ENCODE measurements at places on chromosomes 2 and 18.

GRCh38 chr2:181106789-181107627 lies 126.6 kb downstream of the UBE2E3 start:
- peak; percentile 93 for DNase-seq

GRCh38 chr2:96967436-96967835 lies 18.9 kb downstream of the FAM178B start:
- DNase-seq, result no peak

DNA sequence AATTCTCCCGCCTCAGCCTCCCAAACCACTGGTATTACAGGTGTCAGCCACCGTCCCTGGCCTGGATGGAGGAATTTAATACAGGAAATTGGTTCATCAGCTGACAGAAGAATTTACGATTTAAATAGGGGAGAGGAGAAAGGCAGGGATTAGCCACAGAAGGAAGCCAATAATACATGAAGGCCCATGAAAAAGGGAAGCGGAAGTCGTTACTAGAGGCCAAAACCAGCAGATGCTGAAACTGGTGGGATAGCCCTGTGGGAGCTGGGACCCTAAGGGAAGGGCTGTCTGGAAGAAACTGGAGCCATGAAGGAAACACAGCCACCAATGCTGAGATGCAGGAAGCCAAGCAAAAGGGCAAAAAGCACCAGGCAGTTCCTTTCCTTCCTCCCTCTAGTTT lies 163.7 kb upstream of the RMP24 start:
- DNase-seq, result no peak

- DNase-seq, result no peak
Observed at GRCh38 chr18:80145196-80145804, 36.2 kb downstream of the ADNP2 start.

- DNase-seq, result no peak
Observed at GRCh38 chr2:219204425-219205164, 2.0 kb upstream of the ZFAND2B start.

DNA sequence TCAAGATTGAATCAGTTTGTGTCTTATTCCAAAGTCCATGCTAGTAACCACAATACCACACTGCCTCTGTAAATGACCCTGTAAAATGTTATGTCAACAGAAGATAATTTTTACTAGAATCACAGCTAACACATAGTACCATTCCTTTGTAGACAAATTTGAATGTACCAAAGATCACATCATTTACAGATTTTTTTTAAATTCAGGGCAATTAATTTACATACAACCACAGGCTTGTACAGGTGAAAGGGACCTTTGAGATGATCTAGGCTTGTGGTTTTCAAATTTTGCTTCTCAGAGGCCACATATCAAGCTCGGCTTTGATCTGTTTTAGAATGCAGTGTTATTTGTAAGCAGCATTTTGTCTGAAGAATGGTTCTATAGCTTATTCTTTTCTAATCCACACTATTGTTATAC lies 63.8 kb upstream of the PPM1B start:
- DNase-seq, result peak; percentile 29
